ENCODE measurements at places on chromosomes 6 and 20.

DNA sequence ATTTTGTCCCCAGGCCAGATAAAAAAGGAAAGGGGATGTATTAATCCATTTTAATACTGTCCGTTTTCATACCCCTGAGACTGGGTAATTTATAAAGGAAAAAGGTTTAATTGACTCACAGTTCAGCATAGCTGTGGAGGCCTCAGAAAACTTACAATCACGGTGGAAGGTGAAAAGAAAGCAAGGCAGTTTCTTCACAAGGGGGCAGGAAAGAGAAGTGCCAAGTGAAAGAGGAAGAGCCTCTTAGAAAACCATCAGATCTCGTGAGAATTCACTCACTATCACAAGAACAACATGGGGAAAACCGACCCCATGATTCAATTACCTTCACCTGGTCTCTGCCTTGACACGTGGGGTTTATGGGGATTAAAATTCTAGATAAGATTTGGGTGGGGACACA lies 152.5 kb downstream of the IBTK start:
- no peak for DNase-seq

GRCh38 chr6:10138917-10139316 lies 276.0 kb downstream of the TFAP2A start:
- peak; percentile 2 for DNase-seq

DNA sequence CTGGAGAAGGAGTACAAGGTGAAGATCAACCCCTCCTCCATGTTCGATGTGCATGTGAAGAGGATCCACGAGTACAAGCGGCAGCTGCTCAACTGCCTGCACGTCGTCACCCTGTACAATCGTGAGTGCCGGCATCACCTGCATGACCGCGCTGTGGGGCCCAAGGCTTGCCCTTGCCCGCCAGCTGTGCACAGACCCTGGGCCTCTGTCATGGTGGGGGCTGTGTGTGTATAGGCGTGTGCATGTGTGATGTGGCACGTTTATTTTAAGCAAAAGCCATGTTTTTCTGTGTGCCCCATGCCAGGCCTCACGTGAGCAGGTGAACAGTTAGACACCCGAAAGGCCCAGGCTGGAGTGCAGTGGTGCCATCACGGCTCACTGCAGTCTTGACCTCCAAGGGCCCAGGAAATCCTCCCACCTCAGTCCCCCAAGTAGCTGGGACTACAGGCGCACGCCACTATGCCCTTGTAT lies 36.3 kb downstream of the PYGB start:
- no peak for DNase-seq

GRCh38 chr6:113744861-113745260 lies 112.3 kb upstream of the MARCKS start:
- no peak for DNase-seq

DNA sequence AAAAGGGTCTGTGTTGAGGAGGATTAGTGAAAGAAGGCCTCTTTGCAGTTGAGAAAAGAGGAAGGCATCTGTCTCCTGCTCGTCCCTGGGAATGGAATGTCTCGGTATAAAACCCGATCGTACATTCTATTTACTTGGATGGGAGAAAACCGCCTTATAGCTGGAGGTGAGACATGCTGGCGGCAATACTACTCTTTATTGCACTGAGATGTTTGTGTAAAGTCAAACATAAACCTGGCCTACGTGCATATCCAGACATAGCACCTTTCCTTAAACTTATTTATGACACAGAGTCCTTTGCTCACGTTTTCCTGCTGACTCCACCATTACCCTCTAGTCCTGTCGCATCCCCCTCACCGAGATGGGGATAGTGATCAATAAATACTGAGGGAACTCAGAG lies 4.5 kb downstream of the TDP2 start:
- DNase-seq: no peak

GRCh38 chr20:49676581-49677291 lies 36.9 kb downstream of the B4GALT5 start:
- DNase-seq: peak; percentile 61

- DNase-seq: no peak
Measured at GRCh38 chr20:49635866-49636265, 67.9 kb upstream of the PTGIS start.

DNA sequence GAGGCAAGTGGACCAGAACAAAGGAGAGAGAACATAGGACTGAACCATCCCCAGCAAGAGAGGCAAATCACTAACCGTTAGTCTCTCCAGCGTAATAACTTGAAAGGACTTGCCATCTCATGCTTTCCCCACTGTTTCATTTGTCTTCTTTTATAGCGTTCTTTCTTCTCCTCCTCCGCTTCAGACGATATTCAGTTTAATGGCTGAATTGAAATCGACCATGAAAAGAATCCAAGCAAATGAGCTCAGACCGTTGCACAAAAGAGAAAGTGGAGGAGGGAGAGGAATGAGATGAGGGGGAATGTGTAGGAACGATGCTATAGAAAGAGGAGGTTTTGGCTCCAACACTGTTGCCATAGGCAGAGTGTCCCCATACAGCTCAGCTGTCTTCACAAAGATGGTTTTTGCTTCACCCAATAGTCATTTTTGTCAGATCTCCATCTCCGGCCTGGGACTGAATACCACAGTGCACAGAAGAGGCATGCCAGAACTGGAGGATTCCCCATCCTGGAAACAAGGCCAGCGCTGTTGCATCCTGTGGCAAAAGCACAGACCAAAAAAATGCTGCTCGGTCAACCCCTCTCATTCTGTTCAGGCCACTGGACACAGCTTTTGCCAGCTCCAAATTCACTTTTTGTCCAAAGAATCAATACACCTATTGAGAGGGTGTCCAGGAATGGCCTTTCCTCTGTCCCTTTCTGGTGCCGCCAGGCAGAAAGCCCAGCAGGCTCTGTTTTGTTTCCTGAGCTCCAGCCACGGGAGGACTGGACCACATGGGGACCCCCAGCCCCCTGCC lies 176.1 kb downstream of the ID4 start:
- no peak for DNase-seq

DNA sequence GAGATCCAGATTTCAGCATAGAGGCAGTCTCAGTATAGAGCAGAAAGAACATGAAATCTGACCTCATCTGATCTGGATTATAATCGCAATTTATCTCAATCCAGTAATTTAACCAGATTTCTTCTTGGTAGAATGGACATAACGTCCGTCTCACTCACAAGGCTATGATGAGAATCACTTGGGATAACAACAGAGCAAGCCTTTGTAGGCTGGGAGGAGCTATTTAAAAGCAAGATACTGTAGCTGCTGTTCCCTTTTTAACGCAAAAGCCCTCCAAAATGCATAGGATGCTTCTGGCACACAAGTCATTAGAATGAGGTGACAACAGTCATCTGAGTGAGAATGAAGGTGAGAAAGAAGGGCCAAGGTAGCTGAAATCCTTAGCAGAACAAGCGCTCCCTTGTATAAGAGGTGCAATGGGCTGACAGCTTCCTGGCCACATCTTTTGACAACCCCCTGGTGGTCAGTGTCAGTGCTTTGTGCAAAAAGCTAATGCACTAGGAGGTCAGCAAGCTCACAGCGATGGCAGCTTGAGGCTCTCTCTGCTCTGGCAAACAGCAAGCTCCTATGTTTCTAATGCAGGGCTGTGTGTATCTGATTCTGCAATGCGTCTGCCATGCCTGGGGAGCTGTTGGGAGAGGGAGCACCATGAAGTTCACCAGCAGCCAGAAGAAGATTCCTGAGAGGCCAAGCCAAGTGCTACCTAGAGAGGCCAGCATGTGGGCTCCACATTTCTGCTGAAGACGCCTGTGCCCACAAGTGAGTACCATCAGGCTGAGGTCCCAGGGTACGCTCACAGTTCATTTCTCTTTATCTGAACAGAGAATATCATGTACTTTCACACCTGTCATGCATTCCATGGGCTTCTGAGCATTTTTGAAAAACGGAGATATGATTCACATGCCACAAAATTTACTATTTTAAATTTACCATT lies 16.2 kb downstream of the METTL24 start:
- peak; percentile 58 for DNase-seq

GRCh38 chr6:25959890-25960536 lies 2.6 kb upstream of the TRIM38 start:
- peak; percentile 40 for DNase-seq

DNA sequence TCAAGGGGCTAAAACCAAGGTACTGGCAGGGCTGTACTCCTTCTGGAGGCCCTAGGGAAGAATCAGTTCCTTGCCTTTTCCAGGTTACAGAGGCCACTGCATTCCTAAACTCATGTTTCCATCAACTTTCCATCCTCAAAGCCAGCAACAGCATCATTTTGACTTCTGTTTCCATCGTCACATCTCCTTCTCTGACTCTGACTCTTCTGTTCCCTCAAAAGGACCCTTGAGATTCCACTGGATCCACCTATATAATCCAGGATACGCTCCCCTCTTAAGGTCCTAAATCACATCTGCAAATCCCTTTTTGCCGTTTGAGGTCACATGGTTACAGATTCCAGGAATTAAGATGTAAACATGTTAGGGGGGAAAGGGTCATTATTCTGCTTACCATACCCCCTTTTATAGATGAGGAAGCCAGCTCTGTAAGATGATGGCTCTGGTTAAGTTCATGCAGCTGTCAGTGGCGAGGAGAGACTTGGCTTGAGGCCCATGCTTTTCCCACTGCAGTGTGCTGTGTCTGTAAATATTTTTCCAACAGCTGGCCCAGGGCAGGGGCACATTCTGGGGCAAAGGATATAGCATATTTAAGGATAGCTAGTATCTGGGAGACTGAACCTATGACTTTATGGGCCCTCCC lies 114.6 kb downstream of the TNFRSF21 start:
- DNase-seq: peak; percentile 88

DNA sequence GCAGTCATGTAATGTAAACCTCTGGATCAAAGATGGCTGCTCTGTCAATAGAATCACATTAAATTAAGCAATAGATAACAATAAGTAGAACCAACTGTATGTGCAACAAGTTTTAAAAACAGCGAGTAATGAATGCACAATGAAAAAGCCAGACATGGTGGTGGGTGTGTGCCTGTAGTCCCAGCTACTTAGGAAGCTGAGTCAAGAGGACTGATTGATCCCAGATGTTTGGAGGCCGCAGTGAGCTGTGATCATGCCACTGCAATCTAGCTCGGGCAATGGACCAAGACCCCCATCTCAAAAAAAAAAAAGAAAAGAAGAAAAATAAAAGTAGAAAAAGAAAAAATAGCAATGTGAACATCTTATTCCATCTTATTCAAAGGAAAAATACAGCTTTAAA lies 558.7 kb upstream of the MMS22L start:
- DNase-seq: no peak

DNA sequence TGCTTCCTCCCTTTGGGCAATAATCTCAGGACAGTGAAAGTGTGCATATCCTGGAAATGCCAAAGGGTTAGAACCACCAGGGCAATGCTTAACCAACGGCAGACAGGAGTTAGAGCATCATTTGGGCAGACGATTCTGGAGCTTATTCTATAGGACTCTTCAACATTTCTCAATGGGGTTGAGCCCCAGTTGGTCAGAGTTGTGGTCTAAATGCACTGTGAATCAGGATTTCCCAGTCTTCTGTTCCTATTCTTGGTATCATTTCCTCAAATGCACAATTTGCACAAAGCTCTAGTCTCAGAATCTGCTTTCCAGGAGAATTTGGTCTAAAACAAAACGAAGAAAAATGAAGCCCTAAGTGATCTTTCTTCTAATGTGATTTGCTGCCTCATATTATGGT lies 389.6 kb upstream of the JAG1 start:
- DNase-seq: no peak

DNA sequence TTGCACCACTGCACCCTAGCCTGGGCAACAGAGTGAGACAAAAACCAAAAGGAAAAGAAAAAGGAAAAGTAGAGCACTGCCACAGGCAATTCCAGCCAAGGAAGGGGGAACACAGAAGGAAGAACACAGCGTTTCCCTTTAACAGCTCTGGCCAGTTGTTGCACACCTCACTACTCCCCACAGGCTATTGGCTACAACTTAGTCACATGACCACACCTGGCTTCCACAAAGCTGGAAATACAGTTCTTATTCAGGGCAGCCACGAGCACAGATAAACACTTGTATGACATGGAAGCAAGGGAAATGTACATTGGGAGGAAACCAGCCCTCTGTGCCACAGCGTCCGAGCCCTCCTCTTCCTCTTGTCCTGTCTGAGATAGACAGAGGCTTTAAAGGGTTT lies 249.0 kb upstream of the JARID2 start:
- no peak for DNase-seq

GRCh38 chr6:137941995-137942394 lies 74.9 kb downstream of the TNFAIP3 start:
- no peak for DNase-seq

GRCh38 chr6:114762145-114762544 lies 419.3 kb upstream of the HS3ST5 start:
- DNase-seq: no peak

DNA sequence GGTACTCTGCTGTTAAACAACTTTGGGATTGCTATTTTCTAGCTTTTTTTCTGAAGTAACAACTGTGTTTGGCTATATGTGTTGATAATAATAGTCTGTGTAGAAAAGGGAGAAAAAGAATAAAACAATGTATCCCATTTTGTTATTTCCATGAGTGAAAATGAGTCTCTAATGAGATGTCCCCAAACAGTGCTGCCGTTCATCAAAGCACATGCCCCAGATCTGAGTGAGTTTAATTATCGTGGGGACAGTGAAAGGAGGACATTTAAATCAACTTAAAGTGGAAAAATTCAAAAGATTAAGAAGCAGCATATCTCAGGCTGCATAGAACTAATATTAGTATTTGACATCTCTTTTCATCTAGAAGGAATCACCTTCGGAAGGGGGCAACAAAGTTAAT lies 59.6 kb downstream of the NCOA7 start:
- DNase-seq: no peak

GRCh38 chr6:11353921-11354389 lies 121.5 kb upstream of the NEDD9 start:
- DNase-seq: peak; percentile 78

DNA sequence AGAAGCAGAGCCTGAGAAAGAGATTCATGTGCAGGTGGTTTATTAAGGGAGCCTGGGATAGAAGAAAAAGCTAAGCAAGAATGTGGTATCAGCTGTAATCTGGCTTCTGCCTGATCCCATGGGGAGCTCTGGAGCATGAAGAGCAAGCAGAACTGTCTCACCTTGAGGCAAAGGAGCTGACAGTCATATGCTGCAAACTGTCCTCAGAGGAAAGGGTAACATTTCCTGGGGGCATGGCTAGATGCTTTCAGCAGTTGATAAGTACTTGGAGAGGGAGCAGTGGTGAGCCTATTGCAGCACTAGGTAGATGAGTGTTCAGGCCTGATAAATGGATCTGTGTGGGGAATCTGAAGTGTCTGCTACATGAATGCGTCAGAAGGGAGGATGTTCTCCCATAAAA lies 621.5 kb upstream of the BTBD3 start:
- DNase-seq: no peak

DNA sequence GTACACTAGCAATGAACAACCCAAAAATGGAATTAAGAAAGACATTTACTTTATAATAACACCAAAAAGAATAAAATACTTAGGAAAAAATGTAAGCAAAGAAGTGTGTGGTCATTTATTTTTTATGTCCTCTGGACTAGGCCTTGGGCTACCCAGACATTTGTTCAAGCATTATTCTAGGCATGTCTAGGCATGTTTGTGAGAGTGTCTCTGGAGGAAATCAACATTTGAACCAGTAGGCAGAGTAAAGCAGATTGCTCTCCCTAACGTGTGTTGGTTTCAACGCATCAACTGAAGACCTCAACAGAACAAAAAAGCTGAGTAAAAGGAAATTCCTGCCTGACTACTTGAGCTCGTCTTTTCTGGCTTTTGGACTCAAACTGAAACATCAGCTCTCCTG lies 84.5 kb downstream of the ANKEF1 start:
- no peak for DNase-seq
